ENCODE measurements at places on chromosomes 12 and 14.

DNA sequence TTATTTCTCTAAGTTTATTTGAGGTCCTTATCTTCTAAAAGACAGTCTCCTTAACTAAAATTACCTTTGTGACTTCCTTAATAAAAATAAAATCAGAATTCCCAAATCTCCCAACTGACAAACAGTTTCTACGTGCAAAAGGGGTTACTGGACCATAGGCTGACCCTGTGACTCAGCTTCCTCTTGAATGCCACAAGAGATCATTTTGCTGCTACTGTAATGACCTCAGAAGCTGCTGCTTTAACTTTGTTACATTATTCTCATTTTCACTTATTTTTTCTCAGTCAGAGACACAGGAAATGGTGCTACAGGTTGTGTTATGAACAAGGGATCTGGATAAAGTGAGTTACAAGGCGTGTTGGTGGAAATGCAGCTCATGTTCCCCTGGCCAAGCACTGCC lies 132.2 kb upstream of the TMTC2 start:
- no peak for DNase-seq

DNA sequence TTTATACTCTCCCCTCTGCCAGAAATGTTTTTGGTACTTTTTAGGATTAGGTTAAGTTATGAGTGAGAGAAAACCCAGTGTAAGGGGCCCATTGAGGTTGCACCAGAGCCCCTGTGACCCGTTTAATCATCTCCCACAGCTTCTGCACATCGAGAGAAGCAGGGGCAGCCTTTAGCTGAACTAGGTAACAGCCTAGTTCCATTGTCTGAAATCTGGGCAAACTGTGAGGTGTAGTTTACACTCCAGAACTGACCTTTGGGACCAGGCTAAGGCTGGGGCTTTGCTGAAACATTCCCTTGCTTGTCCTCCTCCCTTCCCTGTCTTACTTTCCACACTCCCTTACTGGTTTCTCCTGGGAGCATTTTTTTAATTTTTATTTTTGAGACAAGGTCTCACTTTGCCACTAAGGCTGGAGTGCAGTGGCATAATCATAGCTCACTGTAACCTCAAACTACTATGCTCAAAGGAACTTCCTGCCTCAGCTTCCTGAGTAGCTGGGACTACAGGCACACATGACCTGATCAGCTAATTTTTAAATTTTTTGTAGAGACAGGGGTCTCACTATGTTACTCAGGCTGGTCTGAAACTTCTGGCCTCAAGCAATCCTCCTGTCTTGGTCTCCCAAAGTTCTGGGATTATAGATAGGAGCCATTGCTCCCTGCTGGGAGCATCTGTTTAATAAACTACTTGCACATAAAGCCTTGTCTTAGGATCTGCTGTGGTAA lies 25.9 kb upstream of the DHRS2 start:
- no peak for DNase-seq

DNA sequence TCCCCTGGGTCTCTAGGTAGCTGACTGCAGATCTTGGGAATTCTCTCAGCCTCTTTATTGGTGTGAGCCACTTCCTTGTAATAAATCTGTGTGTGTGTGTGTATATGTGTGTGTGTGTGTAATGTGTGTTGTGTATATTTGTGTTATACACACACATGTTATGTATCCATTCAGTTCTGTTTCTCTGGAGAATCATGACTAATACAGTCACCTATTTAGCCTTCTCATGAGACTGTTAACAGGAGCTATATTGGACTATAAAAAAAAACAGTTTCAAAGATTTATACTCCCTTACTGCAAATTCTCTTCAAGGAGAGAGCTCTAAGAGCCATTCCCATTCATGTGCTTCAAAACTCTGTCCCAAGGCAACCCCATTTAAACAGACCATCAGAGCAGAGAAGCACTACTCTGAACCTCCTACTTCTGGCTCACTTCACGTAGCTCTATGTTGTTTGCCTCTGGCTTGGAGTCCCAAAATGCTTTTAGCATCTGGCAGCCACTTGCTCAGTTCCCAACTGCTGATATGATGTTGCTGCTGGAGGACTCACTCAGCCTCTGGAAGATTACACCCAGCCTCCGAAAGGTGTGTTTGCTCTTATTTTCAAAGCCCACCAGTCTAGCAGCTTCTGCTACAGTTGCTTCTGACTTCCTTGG lies 48.7 kb upstream of the KITLG start:
- DNase-seq = no peak

DNA sequence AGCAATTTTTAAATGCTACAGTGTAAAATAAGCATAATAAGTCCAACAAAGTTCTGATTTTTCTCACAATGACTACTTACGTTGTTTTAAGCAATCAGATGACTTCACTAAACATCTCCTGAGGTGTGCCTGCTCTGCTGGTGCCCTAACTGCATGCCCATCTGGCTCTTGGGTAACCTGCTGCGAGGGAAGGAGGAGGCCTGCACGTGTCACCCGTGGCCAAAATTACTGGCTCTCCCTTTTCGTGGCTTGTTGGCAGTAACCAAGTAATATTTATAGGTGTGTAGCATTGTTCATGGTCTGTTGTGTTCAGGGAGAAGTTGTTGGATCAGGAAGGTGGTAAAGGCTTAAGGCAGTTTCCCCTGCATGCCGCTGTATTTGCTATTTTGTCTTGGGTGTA lies 6.3 kb upstream of the NFKBIA start:
- DNase-seq = no peak

GRCh38 chr12:50936821-50937530 lies 15.4 kb upstream of the HIGD1C start:
- DNase-seq = no peak

- no peak for DNase-seq
Observed at GRCh38 chr14:30193845-30194501, 266.3 kb upstream of the PRKD1 start.

- no peak for DNase-seq
Observed at GRCh38 chr14:102951034-102951433, 28.6 kb downstream of the AMN start.

GRCh38 chr12:94872671-94872970 lies 130.9 kb downstream of the NDUFA12 start:
- DNase-seq = no peak

- DNase-seq = no peak
Observed at GRCh38 chr12:50520416-50521207, 15.8 kb downstream of the DIP2B start.

DNA sequence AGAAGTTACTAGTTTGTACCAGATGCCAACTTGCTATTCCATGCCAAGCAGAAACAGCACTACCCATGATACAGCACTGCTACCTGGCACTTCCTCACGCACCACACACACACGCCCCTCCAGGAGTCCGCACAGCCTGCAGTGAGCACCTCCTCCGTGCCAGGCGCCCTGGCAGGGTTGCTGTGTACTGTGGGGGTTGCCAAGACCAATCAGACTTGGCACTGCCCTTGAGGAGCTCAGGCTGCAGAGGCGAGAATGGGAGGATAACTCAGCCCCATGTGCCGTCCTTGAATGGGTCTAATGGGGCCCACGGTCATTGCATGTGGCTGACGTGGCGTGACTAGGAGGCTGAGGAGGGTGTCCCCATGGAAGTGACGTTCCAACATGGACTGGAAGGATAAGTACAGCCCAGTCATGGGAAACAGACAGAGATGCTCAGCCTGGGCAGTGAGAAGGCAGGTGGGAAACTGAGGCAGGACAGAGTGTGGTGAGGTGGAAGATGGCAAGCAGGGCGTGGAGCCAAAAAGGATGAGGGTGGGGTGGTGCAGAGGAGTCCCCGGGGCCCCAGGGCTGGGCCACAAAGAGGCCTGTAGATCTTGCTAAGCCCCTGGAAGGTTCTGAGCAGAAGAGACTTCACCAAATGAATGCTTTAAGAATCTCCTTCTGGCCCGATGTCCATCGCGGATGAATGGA lies 65.3 kb upstream of the C14orf180 start:
- DNase-seq = no peak

- DNase-seq = no peak
Observed at GRCh38 chr14:35506927-35507326, 27.0 kb upstream of the INSM2 start.

DNA sequence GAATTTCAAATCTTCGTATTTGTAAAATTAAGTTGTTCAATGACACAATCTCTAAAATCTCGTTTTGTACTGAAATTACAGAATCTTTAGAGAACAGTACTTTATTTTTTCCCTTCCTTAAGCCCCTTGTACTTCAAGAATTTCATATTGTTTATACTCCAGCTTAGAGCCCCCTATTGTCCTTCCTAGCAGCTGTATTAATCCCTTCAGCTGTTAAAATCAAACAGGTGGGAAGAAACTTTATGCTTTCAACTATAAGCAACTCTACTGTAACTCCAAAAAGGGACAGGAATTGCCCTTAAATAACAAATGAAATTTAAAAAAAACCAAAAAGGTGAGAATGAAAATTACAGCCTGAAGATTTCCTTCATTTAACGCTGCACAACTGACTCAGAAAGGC lies 1.7 kb downstream of the NACA start:
- no peak for DNase-seq

- no peak for DNase-seq
Observed at GRCh38 chr14:39474416-39474911, 42.2 kb upstream of the FBXO33 start.

DNA sequence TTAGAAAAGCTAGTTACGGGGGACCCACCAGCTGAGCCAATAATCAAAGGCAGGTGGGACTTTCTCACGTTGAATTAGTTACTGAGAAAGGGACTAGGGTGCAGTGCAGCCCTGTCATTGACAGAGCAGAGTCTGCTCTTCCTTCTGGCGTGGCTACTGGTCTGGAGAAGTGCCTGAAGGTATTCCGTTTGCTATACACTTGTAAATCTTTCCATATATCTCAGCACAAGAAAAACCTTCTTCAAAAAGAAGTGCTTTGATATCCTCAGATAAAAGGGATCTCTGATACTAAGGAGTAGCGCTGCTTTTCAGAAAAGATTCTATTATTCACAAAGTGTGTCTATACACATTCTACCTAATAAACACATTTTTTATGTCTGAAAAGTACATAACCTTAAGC lies 91.5 kb downstream of the KCNK10 start:
- DNase-seq = no peak

- no peak for DNase-seq
Observed at GRCh38 chr12:34403706-34404376, 381.5 kb downstream of the ALG10 start.

DNA sequence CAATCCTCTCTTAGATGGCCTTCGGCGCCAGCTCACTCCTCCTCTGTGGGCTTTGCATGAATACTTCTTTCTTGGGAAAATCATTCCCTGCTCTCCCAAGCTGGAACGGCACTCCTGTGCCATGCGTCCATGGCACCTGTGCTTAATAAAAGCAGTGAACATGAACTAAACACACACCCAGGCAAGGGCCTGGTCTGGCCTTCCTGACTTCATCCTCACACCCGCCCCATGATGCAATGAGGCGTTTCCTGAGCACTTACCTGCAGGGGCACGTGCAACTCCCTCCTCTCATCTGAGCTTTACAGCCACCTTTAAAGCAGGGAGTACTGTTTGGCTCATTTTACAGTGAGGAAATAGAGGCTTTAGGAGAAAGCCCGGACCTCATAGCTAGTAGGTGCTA lies 219.8 kb downstream of the SLC41A2 start:
- no peak for DNase-seq

GRCh38 chr14:76268700-76269099 lies 107.2 kb upstream of the ESRRB start:
- no peak for DNase-seq
